MCF 10A (cell line): ENCODE measurements at places on chromosomes 5 and 9.

- no peaks in the 10 kb centered on the region for H3K27me3 ChIP-seq
- peaks cover 5% of the 10 kb centered on the region for H3K4me1 ChIP-seq
- DNase-seq: no peak
- no peak overlapping the region for H3K4me3 ChIP-seq
Measured at GRCh38 chr5:132065951-132066701, 5.7 kb downstream of the IL3 start.

DNA sequence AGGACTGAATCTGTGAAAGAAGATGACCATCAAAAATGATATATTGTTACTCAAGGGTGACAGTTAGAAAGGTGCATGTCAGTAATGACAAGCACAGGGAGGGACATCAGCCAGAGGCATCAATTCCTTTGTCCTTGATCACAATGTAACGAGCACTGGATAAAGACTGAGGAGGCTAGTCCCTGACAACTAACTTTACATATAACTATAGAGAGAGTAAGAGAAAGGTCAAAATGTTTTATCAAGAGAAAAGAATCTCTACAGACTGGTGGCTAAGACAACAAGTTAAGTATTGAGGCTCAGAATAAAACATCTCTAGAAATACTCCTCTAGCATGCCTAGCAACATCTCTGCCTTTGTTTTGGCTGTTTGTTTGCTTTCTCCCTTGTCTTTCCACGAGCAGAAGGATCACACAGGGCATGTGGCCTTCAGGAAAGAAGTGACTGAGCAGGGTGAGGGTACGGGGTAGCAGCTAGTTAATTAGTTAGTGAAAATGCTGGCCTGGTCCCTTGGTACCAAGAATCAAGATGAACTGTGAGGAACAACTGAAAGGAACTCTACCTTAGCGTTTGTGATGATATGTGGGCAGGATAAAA is 724.1 kb upstream of the MEF2C start:
- H3K4me1 ChIP-seq: no peaks in the 10 kb centered on the region
- H3K27me3 ChIP-seq: no peaks in the 10 kb centered on the region
- no peak for DNase-seq
- H3K27ac ChIP-seq: no peak overlapping the region

GRCh38 chr9:38211002-38211401 is 142.0 kb upstream of the SHB start:
- no peak for DNase-seq
- peaks cover 4% of the 10 kb centered on the region for H3K36me3 ChIP-seq
- H3K4me3 ChIP-seq: no peak overlapping the region
- H3K4me1 ChIP-seq: no peaks in the 10 kb centered on the region

DNA sequence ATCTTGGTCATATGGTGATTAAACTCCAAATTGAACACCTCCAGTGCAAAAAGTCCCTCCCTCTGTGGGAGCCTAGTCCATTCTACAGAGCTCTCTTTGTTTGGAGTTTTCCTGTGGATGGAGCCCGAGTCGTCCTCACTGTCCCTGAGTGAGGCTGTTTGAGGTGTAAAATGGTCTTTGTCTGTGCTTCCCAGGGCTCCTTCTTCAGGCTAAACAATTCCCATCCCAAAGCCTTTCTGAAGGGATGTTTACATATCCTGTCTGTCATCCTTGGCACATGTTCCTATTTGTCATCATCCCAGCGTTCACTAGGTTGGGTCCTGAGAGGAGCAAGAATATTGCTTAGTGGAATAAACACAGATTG is 68.9 kb downstream of the COL27A1 start:
- H3K27ac ChIP-seq: no peak overlapping the region
- peak; percentile 68 for DNase-seq
- H3K36me3 ChIP-seq: no peaks in the 10 kb centered on the region
- H3K27me3 ChIP-seq: no peaks in the 10 kb centered on the region
- no peaks in the 10 kb centered on the region for H3K4me1 ChIP-seq

- no peak overlapping the region for H3K27ac ChIP-seq
- no peaks in the 10 kb centered on the region for H3K27me3 ChIP-seq
- peaks cover 5% of the 10 kb centered on the region for H3K36me3 ChIP-seq
- DNase-seq: no peak
Measured at GRCh38 chr9:96460882-96461281, 10.9 kb downstream of the HABP4 start.

DNA sequence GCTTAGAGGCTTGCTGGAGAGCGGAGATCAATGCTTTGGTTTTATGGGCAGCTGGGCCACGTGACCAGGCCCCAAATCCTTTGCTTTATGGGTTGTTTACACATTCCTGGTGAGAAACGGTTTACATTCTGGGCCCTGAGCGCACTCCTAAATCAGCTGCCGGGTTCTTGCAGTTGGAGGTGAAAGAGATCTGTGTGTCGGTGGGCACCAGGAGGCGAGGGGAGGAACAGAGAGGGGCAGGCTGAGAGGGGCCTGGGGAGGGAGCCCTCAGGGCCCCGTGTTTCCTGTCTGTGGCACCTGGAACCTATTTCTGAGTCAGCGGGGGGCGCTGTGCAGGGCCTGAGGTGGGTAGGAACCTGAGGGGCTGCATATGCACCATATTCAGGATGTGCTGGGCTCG is 63.5 kb upstream of the HAND1 start:
- H3K36me3 ChIP-seq: no peaks in the 10 kb centered on the region
- peaks cover 15% of the 10 kb centered on the region for H3K4me1 ChIP-seq
- H3K27me3 ChIP-seq: peaks cover 73% of the 10 kb centered on the region
- DNase-seq: no peak

GRCh38 chr9:136696502-136696901 is 9.2 kb upstream of the AGPAT2 start:
- H3K4me3 ChIP-seq: no peak overlapping the region
- DNase-seq: no peak
- peaks cover 25% of the 10 kb centered on the region for H3K4me1 ChIP-seq
- no peaks in the 10 kb centered on the region for H3K27me3 ChIP-seq
- no peak overlapping the region for H3K27ac ChIP-seq

- no peaks in the 10 kb centered on the region for H3K4me1 ChIP-seq
- H3K27me3 ChIP-seq: no peaks in the 10 kb centered on the region
- H3K4me3 ChIP-seq: no peak overlapping the region
- no peaks in the 10 kb centered on the region for H3K36me3 ChIP-seq
- H3K27ac ChIP-seq: no peak overlapping the region
Measured at GRCh38 chr5:126070481-126070880, 352.7 kb upstream of the GRAMD2B start.

GRCh38 chr5:95130941-95131340 is 154.0 kb downstream of the MCTP1 start:
- DNase-seq: peak; percentile 14
- peaks cover 5% of the 10 kb centered on the region for H3K27me3 ChIP-seq
- H3K4me1 ChIP-seq: no peaks in the 10 kb centered on the region
- H3K27ac ChIP-seq: no peak overlapping the region

GRCh38 chr9:129885670-129886106 is 50.4 kb downstream of the USP20 start:
- no peak overlapping the region for H3K27ac ChIP-seq
- peak overlapping the region; percentile 65 for H3K4me3 ChIP-seq
- no peaks in the 10 kb centered on the region for H3K27me3 ChIP-seq
- DNase-seq: peak; percentile 91
- H3K36me3 ChIP-seq: peaks cover 13% of the 10 kb centered on the region
- peaks cover 5% of the 10 kb centered on the region for H3K4me1 ChIP-seq

GRCh38 chr5:115568668-115569067 is 24.1 kb upstream of the FEM1C start:
- H3K36me3 ChIP-seq: no peaks in the 10 kb centered on the region
- no peaks in the 10 kb centered on the region for H3K27me3 ChIP-seq
- no peak overlapping the region for H3K27ac ChIP-seq
- no peak overlapping the region for H3K4me3 ChIP-seq

DNA sequence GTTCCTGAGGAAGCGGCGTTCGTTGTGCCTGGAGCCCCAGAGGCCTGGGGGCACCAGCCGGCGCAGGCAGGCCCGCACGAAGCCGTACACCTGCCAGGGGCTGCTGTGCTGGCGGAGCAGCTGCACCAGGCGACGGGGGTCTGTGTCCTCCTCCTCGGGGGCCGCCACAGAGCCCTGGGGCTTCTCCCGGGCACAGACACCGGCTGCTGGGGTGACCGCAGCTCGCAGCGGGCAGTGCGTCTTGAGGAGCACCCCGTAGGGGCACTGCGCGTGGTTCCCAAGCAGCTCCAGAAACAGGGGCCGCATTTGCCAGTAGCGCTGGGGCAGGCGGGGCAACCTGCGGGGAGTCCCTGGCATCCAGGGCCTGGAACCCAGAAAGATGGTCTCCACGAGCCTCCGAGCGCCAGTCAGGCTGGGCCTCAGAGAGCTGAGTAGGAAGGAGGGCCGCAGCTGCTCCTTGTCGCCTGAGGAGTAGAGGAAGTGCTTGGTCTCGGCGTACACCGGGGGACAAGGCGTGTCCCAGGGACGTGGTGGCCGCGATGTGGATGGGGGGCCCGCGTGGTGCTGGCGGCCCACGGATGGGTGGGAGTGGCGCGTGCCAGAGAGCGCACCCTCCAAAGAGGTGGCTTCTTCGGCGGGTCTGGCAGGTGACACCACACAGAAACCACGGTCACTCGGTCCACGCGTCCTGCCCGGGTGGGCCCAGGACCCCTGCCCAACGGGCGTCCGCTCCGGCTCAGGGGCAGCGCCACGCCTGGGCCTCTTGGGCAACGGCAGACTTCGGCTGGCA is 1.3 kb downstream of the TERT start:
- no peak overlapping the region for H3K4me3 ChIP-seq
- no peaks in the 10 kb centered on the region for H3K27me3 ChIP-seq
- no peak for DNase-seq
- H3K4me1 ChIP-seq: no peaks in the 10 kb centered on the region
- H3K27ac ChIP-seq: no peak overlapping the region

DNA sequence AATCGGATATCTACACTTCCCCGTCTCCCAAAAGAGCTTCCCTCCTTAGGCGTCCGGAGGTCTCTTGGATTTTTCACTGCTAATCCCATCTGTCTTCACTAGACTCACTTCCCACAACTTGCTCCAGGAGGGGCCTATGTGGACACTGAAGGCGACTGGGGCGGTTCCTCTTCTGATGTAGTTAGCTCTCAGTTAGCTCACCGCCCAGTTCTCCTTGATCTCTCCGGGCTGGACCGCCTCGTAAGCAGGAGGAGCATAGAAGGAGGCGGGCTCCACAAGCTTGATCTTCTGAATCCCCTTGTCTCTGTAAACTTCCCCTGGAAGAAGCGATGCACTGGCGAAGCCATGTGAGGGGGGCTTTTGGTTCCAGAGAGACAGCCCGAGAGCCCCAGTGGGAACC is 112.0 kb upstream of the SELENOP start:
- no peak for DNase-seq
- H3K36me3 ChIP-seq: no peaks in the 10 kb centered on the region
- H3K4me3 ChIP-seq: no peak overlapping the region
- no peaks in the 10 kb centered on the region for H3K4me1 ChIP-seq
- H3K27ac ChIP-seq: peak overlapping the region; percentile 73
- no peaks in the 10 kb centered on the region for H3K27me3 ChIP-seq

GRCh38 chr5:399296-400281 is 43.4 kb upstream of the EXOC3 start:
- DNase-seq: no peak
- no peaks in the 10 kb centered on the region for H3K36me3 ChIP-seq
- no peak overlapping the region for H3K4me3 ChIP-seq

GRCh38 chr5:103393101-103393754 is 134.7 kb downstream of the MACIR start:
- no peak for DNase-seq
- no peak overlapping the region for H3K4me3 ChIP-seq
- no peaks in the 10 kb centered on the region for H3K36me3 ChIP-seq
- peaks cover 7% of the 10 kb centered on the region for H3K27me3 ChIP-seq
- no peak overlapping the region for H3K27ac ChIP-seq

- no peak overlapping the region for H3K4me3 ChIP-seq
- DNase-seq: peak; percentile 31
- H3K27me3 ChIP-seq: peaks cover 51% of the 10 kb centered on the region
- peaks cover 5% of the 10 kb centered on the region for H3K4me1 ChIP-seq
- no peaks in the 10 kb centered on the region for H3K36me3 ChIP-seq
Measured at GRCh38 chr9:123353041-123353440, 3.0 kb upstream of the CRB2 start.

- H3K27ac ChIP-seq: no peak overlapping the region
- peaks cover 14% of the 10 kb centered on the region for H3K4me1 ChIP-seq
- no peaks in the 10 kb centered on the region for H3K27me3 ChIP-seq
- H3K4me3 ChIP-seq: no peak overlapping the region
- no peak for DNase-seq
Measured at GRCh38 chr5:95020345-95020744, 264.5 kb downstream of the MCTP1 start.

GRCh38 chr5:158807-159447 is 32.4 kb upstream of the LRRC14B start:
- H3K27me3 ChIP-seq: peaks cover 43% of the 10 kb centered on the region
- H3K36me3 ChIP-seq: no peaks in the 10 kb centered on the region
- DNase-seq: no peak

DNA sequence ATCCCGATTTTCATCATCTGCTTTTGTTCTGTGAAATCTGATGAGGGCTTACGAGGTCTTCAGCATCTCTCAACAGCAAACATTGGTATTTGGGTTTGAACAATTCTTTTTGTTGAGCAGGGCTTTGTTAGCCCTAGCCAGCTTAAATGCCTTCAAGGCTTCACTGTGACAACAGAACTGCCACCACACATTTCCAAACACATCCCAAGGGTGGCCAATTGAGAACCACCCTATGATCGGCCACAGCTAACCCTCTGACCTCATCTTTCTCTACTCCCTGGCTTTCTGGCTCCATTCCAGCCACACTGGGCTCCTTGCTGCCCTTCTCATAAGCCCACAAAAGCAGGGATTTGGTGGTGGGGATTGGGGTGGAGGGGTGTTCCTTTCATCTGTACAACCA is 17.6 kb downstream of the MTX3 start:
- peak; percentile 8 for DNase-seq
- H3K4me1 ChIP-seq: peaks cover 23% of the 10 kb centered on the region
- H3K27ac ChIP-seq: no peak overlapping the region
- no peak overlapping the region for H3K4me3 ChIP-seq

GRCh38 chr9:79257790-79258351 is 313.9 kb upstream of the TLE4 start:
- H3K27me3 ChIP-seq: no peaks in the 10 kb centered on the region
- H3K36me3 ChIP-seq: no peaks in the 10 kb centered on the region
- no peaks in the 10 kb centered on the region for H3K4me1 ChIP-seq
- H3K4me3 ChIP-seq: no peak overlapping the region
- H3K27ac ChIP-seq: no peak overlapping the region

- no peak overlapping the region for H3K4me3 ChIP-seq
- no peak overlapping the region for H3K27ac ChIP-seq
- H3K4me1 ChIP-seq: no peaks in the 10 kb centered on the region
- no peak for DNase-seq
- no peaks in the 10 kb centered on the region for H3K36me3 ChIP-seq
- H3K27me3 ChIP-seq: no peaks in the 10 kb centered on the region
Measured at GRCh38 chr5:25033658-25034057, 388.9 kb upstream of the CDH10 start.
